Stimulated activated CD4-positive, alpha-beta T cell treated with anti-CD3 and anti-CD28 coated beads, Interleukin-1b, Interleukin-23, amount 100 ng/mL, for 1 hour (primary cell): ENCODE measurements at places on chromosomes 7 and 10.

GRCh38 chr10:95290461-95291364 lies at the start of gene PDLIM1:
Gene PDLIM1 (minus strand): TSS chr10:95291003. CDS start chr10:95290915, 88 bp downstream.
- DNase-seq = no peak

GRCh38 chr7:27751888-27752660 lies 12.1 kb downstream of the TAX1BP1 start:
- DNase-seq = no peak

GRCh38 chr7:80563561-80564327 lies 51.9 kb upstream of the GNAT3 start:
- no peak for DNase-seq

GRCh38 chr7:85426487-85426960 lies 239.7 kb upstream of the SEMA3D start:
- DNase-seq = no peak

GRCh38 chr10:120979435-120980278 lies 128.5 kb downstream of the WDR11 start:
- no peak for DNase-seq

DNA sequence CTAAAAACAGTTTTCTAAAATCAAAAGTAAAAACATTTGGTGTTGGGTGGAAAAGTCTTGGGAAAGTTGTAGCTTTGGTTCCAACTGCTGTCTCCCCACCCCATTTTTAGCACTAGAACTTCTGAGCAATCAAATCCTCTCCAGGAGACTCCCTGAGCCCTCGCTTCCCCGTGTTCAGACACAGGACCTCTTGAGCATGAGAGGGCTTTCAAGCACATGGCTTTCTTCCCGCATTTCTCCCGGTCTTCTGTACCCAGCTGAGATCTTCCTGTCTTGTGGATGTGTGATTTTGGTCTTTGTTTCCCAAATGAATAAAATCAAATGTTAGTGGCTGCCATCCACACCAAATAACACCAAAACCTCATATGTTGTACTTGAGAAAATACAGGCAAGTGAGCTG lies 5.0 kb downstream of the CXCL12 start:
- DNase-seq = no peak

GRCh38 chr10:70840836-70841235 lies 25.1 kb downstream of the SGPL1 start:
- no peak for DNase-seq

DNA sequence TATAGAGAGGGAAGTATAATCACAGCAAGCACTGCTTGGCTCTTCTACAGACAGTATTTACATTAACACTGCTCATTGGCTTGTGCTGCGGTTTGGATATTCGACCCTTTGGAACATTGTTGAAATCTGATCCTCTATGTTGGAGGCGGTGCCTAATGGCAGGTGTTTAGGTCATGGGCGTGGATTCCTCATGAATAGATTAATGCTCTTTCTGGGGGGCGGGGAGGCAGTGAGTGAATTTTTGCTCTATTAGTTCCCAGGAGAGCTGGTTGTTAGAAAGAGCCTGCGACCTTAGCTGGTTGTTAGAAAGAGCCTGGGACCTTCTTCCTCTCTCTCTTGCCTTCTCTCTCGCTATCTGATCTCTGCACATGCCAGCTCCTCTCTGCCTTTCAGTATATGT lies 77.3 kb upstream of the SVIL start:
- DNase-seq = no peak

DNA sequence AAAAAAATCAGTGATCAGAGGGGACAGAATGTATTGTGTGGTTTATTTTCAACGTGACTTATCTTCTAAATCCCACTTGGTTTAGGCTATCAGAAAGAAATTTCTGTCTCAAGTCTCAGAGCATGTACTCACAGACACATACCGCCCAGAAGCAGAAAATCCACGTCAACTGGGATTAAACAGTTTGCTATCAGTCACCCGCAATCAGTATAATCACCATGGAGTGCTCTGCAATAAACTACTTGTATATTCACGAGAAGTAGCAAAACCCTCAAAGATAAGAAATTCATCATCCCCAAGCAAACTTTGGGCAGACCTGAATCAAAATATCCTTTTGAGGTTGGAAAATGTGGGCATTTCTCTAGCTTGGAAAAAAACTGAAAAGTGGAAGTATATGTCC lies 259.1 kb downstream of the FGFR2 start:
- no peak for DNase-seq

DNA sequence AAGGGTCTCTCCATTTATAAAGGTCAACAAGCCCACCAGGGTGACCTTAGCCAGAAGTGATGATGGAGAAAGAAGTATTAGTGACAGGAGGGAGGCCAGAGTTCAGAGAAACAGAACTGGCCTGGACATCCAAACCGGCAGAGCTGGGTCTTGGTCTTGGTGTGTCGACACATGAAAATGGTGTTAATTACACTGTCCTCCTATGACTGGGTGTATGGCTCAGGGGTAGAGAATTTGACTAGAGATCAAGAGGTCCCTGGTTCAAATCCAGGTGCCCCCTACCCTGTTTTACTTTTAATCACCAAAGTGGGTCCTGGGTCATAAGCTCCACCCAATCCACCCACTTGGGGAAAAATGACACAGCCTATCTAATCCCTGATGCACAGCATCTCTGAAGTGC lies 110.6 kb upstream of the ZNF746 start:
- DNase-seq = no peak

GRCh38 chr10:89567576-89568245 lies 32.3 kb upstream of the SLC16A12 start:
- no peak for DNase-seq

- no peak for DNase-seq
Observed at GRCh38 chr7:71846160-71846559, 566.0 kb downstream of the CALN1 start.

- DNase-seq = no peak
Observed at GRCh38 chr10:130844310-130844709, 467.2 kb downstream of the TCERG1L start.

DNA sequence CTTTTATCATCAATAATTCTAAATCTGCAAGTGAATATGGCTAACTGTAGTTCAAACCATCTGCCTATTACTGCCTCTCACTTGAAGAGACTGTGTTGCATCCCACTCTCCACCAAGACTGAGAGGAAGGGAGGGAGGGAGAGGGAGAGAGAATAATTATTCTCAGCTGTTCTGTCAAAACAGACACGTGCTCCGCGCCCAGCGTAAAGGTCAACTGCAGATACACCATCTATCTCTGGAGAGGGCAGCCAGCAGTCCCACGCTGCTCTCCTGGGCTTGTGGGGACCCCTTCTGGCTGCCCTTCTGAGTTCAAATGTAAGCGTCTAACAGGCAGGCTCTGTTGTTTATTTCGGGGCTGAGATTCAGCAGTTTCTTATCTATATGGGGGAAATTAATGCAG lies 625.5 kb upstream of the GALNT17 start:
- no peak for DNase-seq

DNA sequence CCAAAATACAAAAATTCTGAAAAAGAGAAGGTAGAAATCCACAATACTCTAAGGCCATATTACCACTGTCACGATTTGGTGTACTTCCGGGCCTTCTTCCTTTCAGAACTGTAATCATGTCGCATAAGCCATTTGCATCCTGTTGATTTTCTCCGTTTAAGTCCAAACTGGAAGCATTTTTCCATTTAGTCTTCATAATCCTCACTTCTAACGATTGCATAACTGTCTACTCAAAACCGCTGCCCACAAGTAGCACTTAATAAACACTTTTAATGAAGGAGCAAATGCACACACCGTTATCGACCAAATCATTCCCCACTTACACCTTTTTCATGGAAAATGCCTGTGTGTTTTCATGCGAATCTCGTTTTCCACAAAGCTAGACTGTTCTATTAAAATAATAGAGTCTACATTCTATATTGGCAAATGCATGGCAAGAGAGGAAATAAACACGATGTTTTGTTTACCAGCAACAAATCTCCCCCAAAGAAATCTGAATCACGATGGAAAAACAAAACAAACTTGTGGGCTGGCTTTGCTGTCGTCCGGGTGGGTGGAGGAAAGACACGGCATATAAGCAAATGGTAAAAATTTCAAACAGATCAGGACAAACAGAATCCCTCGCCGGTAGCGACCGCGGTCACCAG lies 1.0 kb downstream of the ATE1 start:
- DNase-seq = no peak

- DNase-seq = no peak
Observed at GRCh38 chr7:70347463-70348254, 749.4 kb downstream of the AUTS2 start.
